ENCODE measurements at places on chromosomes 3 and 15.

- no peak for DNase-seq
Observed at GRCh38 chr15:25767356-25768151, 95.6 kb downstream of the ATP10A start.

- DNase-seq: no peak
Observed at GRCh38 chr3:134956395-134956794, 161.3 kb downstream of the EPHB1 start.

GRCh38 chr15:85397151-85397550, 16.7 kb downstream of the AKAP13 start:
- DNase-seq: no peak

- no peak for DNase-seq
Observed at GRCh38 chr15:39429898-39430357, 151.0 kb upstream of the THBS1 start.

- DNase-seq: no peak
Observed at GRCh38 chr15:83775738-83776137, 121.8 kb downstream of the ADAMTSL3 start.

DNA sequence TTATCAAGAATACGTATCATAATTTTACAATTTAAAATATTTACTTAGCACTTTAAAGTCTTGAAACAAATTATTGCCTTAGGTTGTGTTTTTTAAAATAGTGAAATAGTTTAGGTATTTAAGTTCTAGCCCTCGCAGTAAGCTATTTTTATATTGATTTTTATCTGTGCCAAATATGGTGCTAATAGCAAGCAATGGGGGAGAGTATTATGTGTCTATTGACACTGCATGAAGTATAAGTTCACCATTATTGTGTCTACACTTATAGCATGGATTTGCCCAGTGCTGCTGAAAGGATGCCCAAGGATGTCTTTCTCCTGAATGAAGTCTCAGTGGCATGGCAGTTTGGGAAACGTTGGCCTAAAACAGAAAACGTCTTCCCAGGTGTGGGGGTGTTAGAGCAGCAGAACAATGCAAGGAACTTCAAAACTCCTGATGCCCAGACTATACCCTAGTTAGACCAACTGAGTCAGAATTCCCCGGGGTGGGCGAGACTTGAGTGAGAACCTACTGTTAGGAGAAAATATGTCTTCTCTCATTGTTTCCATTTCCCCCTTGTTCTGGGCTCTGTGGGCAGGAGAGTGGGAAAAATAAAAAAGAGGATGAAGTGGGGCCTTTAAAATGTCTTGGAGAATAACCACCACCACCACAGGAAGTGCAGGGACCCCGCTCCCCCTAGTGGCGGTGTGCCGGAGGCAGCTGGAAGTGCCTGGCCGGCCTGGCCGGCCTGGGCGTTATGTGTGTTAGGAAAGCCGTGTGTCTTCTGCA, 104.2 kb upstream of the SLC7A14 start:
- no peak for DNase-seq

DNA sequence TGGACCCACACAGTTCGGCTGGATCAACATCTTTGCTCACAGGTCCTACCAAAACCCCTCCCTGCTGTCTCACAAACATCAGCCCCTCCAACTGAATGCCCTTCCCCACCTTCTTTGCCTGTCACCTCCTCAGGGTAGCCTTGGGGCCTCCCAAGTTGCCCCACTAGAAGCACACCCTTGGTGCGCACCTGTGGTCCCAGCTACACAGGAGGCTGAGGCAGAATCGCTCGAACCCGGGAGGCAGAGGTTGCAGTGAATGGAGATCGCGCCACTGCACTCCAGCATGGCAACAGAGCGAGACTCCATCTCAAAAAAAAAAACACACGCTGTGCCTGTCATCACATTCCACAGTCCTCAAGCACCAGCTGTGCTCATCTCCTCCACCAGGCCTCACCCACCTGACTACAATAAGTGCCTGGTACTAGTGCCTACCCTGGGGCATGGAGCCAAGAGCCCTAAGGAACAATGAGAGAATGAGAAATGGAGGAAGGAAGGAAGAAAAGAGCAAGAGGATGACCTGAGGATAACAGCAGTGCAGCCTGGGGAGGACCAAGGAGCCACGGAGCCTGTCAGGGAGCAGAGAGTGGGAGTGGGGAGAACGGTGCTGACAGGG, 26.0 kb downstream of the RPN1 start:
- DNase-seq: no peak

DNA sequence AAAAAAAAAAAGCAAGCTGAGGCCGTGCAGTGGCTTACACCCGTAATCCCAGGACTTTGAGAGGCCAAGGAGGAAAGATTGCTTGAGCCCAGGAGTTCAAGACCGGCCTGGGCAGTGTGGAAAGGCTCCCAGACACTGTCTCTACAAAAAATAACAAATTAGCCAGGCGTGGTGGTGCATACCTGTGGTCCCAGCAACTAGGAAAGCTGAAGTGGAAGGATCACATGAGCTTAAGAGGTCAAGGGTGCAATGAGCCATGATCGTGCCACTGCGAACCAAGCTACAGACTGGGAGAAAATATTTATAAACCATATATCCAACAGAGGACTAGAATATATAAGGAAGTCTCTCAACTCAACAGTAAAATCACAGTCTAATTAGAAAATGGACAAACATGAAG, 10.0 kb downstream of the KLHDC8B start:
- no peak for DNase-seq

GRCh38 chr15:33608714-33609113, 297.9 kb downstream of the RYR3 start:
- DNase-seq: no peak

- DNase-seq: no peak
Observed at GRCh38 chr15:95715906-95716656, 614.4 kb upstream of the NR2F2 start.

DNA sequence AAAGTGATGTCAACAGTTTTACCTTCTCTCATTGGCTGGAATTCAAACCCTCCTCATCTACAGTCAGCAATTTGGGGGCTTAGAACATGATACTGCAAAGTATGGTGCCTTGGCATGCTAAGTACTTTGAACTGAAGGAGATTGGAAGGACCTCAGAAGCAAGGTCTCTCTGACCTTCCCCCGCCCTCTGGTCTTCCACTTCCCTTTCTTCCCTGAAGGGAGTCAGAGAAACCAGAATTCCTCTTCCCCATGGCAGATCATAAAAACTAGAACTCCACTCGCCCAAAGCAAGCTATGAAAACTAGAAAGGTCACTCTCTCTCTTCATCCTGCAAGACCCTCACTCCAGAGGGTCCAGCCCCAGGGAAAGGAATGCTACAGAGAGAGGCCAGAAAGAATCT, 64.2 kb downstream of the CD200R1L start:
- DNase-seq: no peak

GRCh38 chr3:194397757-194398312, 1.2 kb downstream of the GP5 start:
- no peak for DNase-seq

- no peak for DNase-seq
Observed at GRCh38 chr15:35139822-35140221, 54.7 kb upstream of the NANOGP8 start.

DNA sequence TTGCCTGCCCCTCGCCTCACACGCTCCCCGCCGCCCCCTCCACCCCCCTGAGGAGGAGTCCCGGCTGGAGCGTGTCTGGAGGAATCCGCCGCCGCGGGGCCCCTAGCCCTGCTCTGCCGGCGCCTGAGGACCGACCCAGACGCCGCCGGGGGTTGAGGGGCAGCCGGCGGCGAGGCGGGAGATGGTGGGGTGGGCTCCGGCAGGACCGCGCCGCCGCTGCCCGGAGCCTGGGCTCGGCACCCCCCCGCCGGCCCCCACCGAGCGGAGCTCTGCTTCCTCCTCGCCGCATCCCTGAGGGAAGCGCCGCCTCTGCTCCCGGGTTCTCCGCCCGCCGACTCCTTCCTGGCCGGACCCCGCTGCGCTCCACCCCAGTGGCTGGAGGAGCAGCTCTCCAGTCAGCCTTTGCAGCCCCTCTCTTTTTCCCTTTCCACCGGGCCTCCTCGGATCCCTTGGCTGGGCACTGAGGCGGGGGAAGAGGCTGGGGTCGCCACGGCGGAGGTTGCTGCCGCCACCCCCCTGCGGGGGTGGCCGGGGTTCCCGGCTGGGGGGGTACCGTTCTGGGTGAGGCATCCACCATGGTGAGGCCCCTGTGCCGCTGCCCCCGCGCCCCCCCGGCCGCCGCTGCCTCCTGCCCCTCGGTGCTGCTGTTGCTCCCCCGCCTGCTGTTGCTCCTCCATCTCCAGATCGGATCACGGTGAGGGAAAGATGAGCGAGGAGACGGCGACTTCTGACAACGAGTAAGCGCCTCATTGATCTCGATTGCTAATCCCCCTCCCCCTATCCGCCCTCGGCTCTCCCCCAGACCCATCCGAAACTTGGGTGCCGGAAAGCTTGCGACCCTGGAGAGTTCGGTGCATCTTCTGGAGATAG, at the start of gene SPRED1:
Gene SPRED1 (plus strand): TSS at position 356 of the 870 bp plus-strand sequence. CDS start 350 bp downstream, at position 706.
- DNase-seq: no peak

- no peak for DNase-seq
Observed at GRCh38 chr3:40324621-40325020, 15.1 kb downstream of the EIF1B start.

DNA sequence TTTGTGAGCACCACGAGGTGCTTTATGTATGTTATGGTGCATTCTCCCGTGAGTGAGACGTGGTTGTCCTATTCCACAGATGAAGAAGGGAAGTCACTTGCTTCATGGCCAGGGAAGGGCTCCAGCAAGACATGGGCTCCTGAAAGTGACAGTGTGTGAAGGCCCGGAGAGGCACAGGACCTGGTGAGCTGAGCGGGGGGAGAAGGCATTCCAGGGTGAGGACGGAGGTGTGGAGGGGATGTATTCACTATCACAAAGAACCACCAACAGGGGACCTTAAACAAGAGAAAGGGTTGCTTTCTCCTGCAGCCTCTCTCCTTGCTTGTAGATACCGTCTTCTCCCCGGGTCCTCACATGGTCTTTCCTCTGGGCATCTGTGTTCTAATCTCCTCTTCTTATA, 139.1 kb downstream of the FBLN2 start:
- DNase-seq: no peak

- no peak for DNase-seq
Observed at GRCh38 chr3:51954713-51955112, 468 bp upstream of the GPR62 start.

DNA sequence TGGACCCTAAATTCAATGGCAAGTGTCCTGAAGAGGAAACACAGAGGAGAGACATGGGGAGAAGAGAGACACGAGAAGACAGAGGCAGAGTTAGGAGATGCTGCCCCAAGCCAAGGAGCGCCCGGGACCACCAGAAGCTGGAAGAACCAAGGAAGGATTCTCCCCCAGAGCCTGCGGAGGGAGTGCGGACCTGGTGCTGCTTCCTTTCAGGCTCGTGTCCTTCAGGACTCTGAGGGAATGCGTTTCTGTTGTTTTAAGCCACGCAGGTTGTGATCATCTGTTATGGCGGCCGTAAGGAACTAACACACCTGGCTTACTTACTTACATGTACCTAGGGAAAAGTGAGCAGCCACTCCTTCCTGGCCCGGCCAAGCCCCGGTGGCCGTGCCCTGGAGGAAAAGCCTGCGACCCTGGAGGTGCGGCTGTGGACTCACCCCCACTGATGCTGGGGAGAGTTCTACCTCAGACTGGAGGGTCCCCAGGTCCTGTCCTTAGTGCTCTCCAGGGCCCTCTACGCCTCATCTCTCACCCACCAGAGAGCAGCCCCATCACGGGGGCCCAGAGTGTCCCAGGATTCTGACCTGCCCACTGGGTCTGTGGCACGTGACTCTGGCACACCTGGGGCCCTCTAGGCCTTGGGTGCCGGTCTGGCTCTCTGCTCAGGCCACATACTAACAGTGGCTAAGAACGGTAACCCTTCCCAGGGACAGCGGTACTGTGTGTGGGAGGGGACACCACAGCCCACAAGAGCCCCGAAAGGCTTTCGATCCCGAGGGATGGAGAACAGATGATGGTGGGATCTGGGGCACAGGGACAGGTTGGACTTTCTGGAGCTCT, 61.8 kb downstream of the ITGA11 start:
- DNase-seq: no peak

DNA sequence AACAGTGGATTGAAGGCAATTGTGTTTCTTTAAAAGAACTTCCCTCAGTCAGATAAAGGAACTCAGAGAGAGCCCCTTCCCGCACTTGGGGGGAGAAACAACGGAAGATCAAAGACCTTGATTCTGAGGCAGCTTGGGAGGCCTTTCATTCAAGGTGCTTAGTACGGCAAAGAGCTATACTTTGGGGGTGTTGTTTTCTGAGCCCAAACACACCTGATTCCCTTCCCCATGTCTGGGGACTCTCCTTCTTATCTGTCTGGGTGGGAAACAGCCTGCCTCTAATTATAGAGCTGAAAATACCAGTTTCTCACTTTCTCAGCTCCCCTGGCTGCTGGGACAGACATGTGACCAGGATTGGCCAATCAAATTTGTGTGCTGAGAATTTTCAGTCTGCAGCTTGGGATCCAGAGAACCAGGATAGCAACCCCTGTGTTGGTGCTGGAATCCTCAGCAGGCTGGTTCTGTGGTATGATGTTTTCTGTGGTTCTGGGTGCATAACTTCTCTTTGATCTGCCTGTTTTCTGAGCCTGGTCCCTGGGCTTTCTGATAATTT, 19.4 kb upstream of the IQCF6 start:
- DNase-seq: no peak

DNA sequence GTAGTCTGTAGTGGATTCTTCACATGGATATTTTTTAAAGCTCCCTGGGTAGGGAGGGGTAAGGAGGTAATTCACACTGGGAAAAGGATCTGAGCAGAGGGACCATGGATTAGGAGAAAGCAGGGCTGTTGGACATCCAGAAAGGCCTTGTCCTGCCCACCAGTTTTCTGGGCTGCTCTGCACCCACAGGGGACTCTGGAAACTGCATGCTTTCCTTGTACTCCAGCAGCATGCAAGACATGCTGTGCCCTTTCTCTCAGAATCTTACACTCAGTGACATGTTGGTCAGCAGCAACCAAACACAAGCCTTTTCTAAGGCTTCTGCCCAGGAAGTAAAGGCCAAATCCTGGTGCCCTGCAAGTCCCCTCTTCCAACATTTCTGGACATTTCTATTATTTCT, 2.5 kb upstream of the FBN1 start:
- no peak for DNase-seq

GRCh38 chr3:50971487-50971924, 296.8 kb downstream of the DOCK3 start:
- peak; percentile 21 for DNase-seq

DNA sequence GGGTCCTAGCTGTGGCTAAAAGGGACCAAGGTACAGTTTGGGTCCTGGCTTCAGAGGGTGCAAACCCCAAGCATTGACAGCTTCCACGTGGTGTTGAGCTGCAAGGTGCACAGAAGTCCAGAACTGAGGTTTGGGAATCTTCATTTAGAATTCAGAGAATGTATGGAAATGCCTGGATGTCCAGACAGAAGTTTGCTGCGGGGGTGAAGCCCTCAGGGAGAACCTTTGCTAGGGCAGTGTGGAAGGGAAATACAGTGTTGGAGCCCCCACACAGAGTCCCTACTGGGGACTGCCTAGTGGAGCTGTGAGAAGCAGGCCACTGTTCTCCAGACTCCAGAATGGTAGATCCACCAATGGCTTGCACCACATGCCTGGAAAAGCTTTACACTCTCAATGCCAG, 17.9 kb downstream of the RNF13 start:
- DNase-seq: no peak

- DNase-seq: no peak
Observed at GRCh38 chr3:71547249-71548198, 36.0 kb downstream of the FOXP1 start.
